Stimulated activated CD4-positive, alpha-beta T cell treated with anti-CD3 and anti-CD28 coated beads, TNF-alpha, amount 100 ng/mL, for 1 hour (primary cell): ENCODE measurements at places on chromosomes 7 and 10.

- peak; percentile 26 for DNase-seq
Observed at GRCh38 chr7:5827755-5828154, 46.3 kb upstream of the RNF216 start.

- DNase-seq = no peak
Observed at GRCh38 chr7:127731431-127732080, 79.6 kb downstream of the SND1 start.

DNA sequence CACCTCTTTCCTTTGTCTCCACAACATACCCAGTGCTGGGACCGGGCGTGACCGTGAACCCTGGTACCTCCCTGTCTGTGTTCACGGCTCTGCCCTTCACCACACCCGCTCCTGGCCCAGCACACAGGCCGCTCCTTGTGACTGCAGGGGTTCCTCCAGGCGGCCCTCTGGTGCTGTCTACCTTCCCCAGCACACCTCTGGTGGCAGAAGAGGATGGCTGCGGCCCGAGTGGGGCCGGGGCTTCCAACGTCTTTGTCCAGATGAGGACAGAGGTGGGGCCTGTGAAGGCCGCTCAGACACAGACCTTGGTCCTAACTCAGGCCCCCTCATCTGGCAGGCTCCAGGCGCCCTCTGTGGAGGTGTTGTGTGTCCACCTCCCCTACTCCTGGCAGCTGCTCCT is 55.4 kb upstream of the SGMS1 start:
- no peak for DNase-seq

- no peak for DNase-seq
Observed at GRCh38 chr7:17207220-17207619, 91.2 kb upstream of the AHR start.

DNA sequence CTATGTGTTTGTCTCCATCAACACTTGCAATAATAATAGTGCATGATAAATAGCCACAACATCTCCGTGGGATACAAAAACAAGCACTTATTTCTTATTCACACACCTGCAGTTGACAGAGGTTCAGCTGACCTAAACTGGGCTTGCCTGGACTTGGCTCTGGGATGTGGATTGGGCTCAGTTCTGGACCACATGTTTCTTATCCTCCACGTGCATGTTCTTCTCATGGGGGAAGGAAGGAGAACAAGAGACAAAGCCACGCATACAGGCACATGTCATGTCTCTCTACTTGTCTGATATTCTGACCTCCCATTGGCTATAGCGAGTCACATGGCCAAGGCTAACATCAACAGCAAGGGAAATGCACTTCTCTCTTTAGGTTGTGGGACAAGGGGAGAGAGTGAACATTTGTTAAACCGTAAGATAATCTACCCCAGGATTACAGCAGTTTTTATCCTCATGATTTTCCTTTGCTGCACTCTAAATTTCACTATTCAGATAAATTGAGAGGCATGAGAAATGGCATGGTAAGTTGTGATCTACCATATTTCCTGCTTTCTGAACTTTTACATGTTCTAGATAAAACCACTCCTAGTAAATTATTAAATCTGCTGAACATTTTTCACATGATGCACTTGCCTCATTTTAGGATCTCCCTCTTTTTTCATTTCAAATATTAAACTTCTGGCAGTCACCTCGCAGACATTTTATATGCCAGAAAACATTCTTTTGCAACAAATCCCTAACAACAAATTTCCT is 33.7 kb downstream of the CFAP58 start:
- no peak for DNase-seq

GRCh38 chr10:109968953-109969759 is 38.6 kb upstream of the ADD3 start:
- DNase-seq = no peak

- DNase-seq = no peak
Observed at GRCh38 chr10:84258034-84258695, 13.3 kb downstream of the RGR start.

- no peak for DNase-seq
Observed at GRCh38 chr7:713488-714230, 12.8 kb upstream of the DNAAF5 start.

- DNase-seq = no peak
Observed at GRCh38 chr10:103709341-103709920, 145.9 kb downstream of the SH3PXD2A start.

GRCh38 chr7:1030444-1031070 is 13.8 kb upstream of the GPR146 start:
- no peak for DNase-seq

- no peak for DNase-seq
Observed at GRCh38 chr7:117061751-117062150, 108.5 kb downstream of the ST7 start.

- no peak for DNase-seq
Observed at GRCh38 chr7:1385809-1386622, 73.3 kb downstream of the MICALL2 start.

DNA sequence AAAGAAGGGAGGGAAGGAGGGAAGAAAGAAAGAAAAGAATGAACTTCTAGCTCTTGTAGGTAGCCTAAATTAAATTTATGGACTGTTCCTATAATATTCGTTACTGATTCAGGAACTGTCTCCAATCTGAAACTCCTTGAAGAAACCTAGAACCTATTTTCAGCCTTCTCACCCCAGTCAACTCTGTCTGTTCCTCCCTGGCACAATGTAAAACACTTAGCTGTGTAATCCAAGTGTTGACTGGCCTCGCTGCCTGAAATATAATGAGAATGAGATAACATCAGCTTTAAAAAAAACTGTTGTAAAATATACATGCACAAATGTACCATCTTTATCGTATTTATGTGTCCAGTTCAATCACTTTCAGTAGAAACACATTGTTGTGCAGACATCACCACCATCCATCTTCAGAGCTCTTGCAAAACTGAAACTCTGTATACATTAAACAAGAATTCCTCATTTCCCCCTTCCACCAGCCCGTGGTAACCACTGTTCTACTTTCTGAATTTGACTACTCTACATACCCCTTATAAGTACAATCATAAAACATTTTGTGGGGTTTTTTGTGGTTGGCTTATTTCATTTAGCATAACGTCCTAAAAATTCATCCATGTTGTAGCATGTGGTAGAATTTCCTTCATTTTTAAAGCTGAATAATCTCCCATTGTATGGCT is 6.3 kb upstream of the C7orf33 start:
- no peak for DNase-seq

DNA sequence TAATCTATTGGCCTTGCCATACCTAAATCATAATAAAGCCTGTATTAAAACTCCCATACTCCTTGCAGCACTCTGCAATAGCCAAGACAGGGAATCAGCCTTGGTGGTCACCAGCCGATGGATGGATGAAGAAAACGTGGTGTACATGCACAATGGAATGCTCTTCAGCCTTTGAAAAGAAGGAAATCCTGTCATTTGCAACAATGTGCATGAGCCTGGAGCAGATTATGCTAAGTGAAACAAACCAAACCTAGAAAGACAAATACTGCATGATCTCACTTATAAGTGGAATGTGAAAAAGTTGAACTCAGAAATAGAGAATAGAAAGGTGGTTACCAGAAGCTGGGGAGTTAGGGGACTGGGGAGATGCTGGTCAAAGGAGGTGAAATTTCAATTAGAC is 218.5 kb downstream of the GRID1 start:
- no peak for DNase-seq

- no peak for DNase-seq
Observed at GRCh38 chr10:125823663-125824251, 411 bp downstream of the BCCIP start.

GRCh38 chr10:117663750-117664149 is 121.2 kb downstream of the EMX2 start:
- no peak for DNase-seq

- DNase-seq = no peak
Observed at GRCh38 chr7:44849885-44850544, 2.1 kb upstream of the H2AZ2 start.

DNA sequence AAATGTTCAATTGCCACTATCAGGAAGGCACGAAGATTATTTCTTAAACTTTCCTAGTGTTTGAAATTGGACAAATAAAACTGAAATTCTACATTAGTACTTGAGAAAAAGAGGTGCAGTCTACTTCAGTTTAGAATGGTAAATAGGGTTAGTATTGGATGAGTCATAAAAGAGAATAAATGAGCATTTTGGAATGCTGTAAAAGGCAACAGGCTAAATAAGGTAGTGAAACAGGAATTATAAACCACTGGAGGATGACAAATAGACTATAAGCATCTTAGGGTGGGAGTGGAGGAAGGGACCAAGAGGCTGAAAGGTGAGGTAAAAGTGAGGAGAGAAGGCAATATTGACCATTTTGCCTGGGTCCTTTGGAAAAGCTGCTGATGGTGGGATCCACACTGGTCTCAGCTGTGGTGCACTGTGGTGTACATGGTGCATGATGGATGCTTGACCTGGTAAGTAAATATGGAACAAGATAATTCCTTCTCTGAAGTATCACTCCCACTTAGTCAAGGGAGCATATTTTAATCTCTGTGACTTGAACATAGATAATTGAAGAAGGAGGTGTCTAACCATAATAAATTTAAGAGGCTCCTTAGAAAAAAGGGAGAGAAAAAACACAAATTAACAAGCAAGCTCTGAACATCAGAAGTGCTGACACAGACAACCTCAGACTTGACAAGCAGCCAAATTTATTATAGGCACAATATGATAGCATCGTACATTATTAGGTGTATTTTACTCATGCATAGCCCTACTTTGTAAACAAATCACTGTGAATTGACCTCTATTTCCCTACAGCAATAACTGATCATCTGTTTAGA is 76.4 kb upstream of the SCIN start:
- DNase-seq = no peak

DNA sequence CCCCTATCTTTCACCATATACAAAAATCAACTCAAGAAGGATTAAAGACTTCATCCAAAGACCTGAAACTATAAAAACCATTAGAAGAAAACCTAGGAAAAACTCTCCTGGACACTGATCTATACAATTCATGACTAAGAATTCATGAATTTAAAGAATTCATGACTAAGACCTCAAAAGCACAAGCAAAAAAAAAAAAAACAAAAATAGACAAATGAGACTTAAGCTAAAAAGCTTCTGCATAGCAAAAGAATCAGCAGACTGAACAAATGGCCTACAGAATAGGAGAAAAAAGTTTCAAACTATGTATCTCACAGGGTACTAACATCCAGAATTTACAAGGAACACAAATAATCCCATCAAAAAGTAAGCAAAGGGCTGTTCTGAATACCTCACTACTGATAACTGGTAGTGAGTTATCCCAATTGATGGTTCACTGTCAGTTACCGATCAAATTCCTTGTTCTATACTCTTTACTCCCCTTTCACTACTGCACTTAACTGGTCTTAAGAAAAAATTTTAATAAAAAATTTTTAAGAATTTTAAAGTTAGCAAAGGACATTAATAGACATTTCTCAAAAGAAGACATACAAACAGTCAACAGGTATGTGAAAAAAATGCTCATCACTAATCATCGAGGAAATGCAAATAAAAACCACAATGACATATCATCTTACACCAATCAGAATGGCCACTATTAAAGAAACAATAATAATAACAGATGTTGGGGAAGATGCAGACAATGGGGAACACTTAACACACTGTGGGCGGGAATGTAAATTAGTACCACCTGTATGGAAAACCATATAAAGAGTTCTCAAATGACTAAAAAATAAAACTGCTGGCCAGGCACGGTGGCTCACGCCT is 33.2 kb downstream of the KMT2C start:
- no peak for DNase-seq

DNA sequence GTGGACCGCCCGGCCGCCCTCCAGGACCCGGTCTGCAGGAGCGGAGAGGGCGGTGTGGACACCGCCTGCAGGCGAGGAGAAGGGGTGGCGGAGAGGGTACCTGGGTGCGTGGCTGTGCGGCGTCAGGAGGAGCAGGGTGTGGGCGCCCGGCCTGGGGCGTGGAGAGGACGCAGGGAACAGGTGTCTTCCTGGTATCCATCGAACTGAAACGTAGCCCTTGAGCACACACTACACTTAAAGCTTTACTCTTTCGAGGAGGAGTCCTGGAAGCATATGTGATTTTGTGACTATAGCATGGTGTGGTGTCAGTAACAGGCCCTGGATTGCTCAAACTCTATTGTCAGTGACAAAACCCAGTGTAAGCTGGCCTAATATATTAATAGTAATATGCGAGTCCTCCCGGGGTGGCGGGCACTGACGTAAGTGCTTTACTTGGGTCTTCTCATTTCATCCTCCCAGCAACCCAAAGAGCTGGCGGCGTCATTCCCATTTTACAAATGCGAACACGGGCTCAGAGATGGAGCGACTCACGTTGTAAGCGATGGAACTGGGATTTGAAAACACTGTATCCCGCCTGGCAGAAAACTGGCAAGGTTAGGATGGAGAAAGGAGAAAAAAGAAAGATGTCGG is 508 bp upstream of the TECPR1 start:
- DNase-seq = no peak

DNA sequence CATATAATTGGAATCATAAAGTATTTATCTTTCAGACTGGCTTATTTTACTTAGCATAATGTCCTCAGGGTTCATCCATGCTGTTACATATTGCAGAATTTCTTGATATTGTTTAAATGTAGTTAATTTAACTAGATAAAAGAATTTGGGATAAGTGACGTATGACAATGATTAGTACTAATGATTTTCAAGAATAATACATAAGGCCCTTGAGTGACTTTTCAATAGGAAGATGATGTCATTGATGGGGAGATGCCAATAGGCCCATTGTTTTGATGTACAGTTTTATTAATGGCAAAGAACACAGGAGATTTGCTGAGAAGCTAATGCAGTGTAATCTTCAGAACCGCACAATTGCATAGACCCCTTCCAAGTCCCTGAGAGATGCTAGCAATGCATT is 537.4 kb upstream of the PHF14 start:
- no peak for DNase-seq

GRCh38 chr7:37508118-37508517 is 59.5 kb upstream of the ELMO1 start:
- no peak for DNase-seq

DNA sequence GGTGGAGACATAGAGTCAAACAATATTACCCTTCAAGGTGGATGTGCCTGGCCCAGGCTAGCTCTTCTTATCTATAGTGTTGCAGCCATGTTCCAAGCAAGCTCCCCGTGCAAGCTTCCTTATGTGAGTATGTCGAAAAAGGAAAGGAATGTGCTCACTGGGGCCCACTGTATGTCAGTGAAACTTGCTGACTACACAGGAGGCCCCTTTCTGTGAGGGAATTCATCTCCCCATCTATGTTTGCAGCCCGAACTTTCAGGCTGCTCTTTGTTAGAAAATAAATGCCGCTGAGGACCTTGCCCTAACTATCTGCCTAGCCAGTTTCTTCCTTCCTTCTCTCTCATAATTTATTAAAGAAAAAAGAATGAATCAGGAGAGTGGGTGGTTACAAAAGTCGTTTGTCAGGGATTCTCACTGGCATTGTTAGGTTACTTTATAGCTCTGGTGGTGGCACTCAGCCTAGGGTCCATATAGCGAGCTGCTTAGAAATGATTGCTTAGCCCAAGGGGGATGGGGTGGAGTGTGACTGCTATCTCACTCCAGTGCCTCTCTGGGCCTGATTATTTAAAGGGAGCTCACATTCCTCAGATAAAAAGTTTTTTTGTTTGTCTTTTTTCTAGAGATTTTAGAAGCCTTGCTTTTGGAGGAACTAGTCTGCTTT is 302.1 kb downstream of the ABCA13 start:
- no peak for DNase-seq
